Activated T-cell treated with anti-CD3 and anti-CD28 coated beads for 4 hours (primary cell): ENCODE measurements at places on chromosomes 16 and 17.

DNA sequence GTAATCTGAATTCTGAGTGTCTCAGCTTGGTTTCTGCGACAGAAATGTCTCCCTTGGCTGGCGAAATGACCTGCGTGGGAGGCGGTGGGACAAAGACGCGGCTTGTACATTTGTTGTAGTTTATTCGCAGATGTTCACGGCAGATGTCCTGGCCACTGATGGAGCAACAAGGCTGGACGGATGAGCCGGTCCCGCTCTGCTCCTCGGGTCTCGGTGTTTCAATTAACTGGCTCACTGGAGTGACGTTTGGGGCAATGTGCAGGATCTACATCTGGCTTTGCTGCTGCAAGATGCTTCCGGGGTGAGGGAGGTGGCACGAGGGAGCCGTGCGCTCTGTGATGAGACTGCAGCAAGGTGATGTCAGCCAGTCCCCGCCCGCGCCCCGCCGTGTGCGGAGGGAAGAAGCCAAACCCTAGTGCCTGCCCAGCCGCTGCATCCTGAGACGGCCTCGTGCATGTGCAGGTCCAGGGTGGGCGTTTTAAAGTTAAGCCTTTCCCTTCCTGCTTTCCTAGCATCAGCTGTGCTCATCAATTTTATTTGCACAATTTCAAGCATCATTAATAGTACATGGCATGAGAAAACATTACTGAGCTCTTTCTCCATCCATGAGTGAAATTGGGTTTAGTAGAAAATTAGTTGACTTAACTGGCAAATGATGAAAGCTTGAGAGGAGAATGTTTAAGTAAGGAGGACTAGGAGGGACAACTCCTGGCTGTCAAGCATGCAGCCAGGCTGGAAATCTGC, 44.4 kb downstream of the MGAT5B start:
- no peak for DNase-seq

- no peak for DNase-seq
Observed at GRCh38 chr17:43412166-43412565, 13.4 kb downstream of the ARL4D start.

- no peak for DNase-seq
Observed at GRCh38 chr17:82519971-82520903, 705 bp downstream of the FOXK2 start.

- DNase-seq, result no peak
Observed at GRCh38 chr16:88783391-88784073, 1.5 kb downstream of the PIEZO1 start.

- DNase-seq, result no peak
Observed at GRCh38 chr17:67431249-67432015, 54.4 kb downstream of the PITPNC1 start.

DNA sequence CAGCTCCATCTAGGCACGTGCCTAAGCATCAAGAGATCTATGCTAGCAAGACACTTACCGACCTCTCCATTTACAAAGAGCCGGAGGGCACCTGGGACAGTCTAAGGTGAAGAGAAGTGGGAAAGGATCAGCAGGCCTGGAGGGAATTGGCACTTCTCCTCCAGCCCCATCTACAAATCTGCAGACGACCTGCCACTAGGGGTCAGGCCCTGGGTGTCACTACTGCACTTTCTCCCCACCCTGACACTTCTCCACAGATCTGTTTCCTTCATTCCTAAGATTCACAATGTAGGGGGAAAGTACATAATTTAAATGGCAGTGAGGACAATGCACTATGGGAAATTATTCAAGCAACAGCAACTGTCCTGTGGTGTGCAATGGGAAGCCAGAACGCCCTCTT, 8.1 kb downstream of the MKS1 start:
- DNase-seq, result no peak

DNA sequence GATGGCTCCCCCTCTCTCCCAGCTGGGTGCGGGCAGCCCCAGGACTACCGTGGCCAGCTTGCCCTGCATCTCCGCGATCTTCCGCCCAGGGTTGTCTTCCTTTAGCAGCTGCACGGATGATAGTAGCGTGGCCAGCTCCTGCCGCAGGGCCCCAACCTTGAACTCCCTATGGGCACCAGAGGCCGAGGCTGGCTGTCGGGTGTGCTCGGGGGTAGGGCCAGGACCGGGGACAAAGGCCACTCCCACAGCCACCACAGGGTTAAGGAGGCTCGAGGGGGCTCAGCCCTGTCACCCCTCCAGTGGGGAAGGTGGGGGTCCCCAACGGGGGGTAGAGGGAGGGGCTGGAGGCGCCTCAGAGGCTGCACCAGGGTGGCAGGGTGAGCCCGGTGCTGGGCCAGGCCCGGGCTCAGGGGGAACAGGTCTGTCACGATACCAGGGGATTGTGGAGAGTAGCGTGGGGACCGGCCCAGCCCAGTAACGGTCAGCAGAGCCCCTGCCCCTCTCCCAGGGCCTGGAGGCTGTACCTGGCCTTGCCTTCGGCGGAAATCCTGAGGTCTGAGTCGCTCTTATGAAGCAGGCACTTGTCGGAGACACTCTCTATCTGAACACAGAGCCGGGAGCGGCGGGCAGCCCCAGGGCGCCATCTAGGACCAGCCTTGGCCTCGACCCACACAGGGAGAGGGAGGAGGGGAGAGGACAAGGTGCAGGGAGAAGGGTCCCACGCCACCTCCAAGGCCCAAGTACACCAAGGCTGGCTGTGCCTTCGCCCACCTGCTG, 5.2 kb downstream of the PERCC1 start:
- no peak for DNase-seq

DNA sequence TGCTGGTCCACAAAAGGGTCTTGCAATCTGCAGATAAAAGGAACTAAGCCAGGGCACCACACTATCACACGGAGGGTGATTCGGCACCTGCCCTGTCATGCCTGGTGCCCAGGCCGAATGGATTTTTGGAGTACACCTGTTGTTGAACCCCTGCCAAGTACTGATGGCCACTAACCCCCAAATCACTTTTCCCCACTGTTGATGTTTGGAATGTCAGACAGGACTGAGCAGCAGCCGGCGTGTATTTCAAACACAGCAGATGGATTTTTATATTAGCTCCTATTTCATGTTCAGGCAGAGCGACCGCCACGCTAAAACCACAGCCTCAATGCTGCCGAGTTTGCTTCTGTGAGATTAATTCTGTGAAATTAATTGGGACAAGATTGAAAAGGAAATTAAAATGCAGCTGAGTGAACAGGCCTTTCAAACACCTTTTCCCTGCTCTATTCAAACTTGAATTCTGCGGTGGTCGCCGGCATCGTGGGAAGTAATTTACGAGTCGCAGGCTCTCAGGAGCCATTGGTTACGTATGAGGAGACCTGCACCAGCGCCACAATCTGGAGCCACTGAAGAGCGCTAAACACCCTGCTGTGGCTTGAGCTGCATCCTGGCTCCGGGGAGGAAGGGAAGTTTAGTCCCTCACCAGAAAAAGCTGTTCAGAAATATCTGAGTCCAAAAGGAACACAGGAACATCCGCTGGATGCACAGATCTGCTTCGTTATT, 48.5 kb downstream of the SNX11 start:
- no peak for DNase-seq

DNA sequence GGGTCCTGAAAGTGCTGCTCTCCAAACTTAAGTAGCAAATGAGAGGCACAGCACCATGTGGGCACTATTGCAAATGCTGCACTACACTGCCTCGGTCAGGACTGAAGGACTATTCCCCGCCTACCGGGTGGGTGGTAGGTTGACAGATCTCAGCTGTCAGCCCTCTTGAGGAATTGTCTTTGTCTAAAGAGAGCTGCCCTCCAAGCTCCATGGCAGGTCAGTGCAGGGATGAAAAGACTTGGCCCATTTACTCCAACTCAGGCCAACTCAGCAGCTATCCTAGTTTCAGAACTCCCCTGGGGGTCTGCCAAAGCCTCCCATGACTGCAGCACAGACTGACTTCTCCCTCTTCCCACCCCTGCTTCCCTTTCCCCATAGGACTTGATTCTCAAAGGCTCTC, 3.4 kb upstream of the PDZD9 start:
- DNase-seq, result no peak

GRCh38 chr16:19382887-19383816, 34.5 kb upstream of the TMC5 start:
- no peak for DNase-seq

- no peak for DNase-seq
Observed at GRCh38 chr17:59680314-59680713, 26.9 kb downstream of the PTRH2 start.

DNA sequence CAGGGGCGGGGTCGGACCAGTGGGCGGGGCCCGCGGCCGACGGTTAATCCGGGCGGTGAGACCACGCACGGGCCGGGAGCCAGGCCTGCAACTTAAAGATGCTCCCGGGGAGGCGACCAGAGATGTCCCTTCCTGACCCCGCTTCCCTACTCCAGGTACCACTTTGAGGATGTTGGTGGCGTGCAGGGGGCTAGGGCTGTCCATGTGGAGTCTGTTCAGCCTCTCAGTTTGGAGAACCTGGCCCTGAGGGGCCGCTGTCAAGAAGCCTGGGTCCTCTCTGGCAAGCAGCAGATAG, 580 bp downstream of the RANGRF start:
- DNase-seq, result no peak

GRCh38 chr17:74163271-74163821, 40.1 kb upstream of the RPL38 start:
- no peak for DNase-seq

DNA sequence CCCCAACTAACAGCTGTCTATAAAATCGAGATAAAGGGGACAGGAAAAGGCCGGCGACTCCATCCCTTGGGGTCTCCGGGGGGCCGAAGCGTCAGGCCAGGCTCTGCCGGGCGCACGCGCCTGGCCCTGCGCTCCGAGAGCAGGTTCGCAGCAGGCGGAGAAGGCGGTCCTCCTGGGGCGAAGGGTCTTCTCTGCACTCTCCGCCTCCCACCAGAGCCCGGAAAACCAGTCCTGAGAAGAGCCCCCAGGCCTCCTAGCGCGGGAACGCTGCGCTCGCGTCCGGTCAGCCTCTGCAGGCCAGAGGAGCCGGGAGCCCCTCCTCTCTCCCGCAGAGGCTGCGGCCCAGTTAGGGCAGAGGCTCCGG, 5.1 kb downstream of the FOXF1 start:
- no peak for DNase-seq

GRCh38 chr16:75485230-75486013, 9.8 kb downstream of the CHST6 start:
- DNase-seq, result no peak

DNA sequence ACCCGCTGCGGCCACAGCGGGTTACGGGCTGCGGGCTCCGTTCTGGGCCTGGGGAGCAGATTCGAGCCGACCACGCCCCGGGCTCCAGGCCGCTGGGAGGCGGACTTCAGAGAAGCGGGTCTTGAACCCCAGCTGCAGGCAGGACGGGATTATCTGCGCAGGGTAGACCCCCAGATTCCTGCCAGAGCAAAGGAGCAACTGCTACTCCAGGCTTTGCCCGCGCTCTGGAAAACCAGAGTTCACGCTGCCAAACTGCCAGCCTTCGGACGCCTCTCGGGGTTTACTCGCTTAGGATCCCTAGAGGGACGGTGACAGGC, 301 bp upstream of the ULK2 start:
- DNase-seq, result no peak

DNA sequence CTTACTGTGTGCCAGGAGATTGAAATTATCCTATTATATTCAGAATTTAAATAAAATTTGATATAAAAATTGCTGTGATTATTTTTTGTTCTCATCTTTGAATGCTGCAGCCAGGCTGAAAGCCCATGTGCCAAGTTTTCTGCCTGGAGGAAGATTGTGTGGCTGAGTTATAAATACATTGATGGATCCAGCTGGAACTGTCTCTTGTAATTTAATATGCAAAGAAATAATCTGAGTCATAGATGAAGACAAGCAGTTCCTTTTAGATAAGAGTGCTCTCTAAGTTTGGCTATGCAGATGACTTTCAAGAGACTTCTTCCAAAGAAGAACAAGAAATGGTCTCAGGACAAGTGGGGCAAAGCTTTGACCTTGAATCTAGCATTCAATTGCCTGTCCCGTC, 871.0 kb downstream of the CDH11 start:
- DNase-seq, result no peak

DNA sequence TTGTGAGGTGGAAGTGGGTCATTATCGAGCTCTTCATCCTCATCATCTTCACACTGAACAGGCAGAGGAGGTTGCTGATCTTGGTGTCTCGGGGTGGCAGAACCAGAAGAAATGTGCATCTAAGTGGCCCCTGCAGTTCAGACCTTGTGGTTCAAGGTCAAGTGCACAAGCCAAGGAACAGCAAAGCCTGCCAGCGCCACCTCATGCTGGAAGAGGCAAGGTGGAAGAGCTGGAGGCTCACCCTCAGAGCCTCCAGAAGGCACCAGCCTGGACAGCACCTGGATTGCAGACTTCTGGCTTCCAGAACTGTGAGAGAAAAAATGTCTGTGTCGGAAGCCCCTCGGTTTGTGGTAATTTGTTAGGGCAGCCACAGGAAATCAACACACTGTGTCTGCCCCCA, 32.7 kb downstream of the IFT140 start:
- no peak for DNase-seq

DNA sequence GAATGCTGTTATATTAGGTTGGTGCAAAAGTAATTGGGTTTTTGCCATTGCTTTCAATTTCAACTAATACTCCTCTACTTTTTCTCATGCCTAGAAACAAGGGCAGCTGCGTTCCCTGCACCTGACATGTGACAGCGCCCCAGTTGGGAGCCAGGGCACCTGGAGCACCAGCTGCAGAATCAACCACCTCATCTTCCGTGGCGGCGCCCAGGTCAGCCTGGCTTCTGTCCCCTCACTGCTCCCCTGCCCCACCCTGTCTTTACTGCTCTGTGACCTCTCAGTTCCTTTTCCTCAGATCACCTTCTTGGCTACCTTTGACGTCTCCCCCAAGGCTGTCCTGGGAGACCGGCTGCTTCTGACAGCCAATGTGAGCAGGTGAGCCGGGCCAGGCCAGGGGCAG, 16.4 kb upstream of the ITGAD start:
- DNase-seq, result no peak

DNA sequence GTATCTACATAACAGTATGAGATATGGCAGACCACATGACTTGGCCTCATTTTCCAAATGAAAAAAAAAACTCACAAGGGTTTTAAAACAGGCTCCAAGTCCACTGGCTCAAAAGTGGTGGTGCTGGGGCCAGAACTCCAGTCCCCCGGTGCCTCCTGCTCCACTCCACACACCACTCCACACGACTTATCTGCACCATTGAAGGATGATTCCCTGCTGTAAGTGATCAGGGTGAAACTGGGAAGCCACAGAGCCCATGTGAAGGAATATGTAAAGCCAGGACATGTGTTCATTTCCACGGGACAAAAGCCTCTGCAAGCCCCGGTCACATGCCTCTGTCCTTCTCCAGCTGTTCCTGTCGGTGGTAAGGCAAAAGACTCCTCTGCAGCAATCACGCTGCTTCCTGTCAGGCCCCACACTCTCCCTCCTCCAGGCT, 97.2 kb downstream of the ZNF18 start:
- no peak for DNase-seq

- DNase-seq, result no peak
Observed at GRCh38 chr16:90011908-90012501, 7.3 kb downstream of the DBNDD1 start.
